ENCODE measurements at places on chromosomes 6 and 20.
A peak's percentile ranks its signal among the peaks of the same experiment; 100 is the strongest.

DNA sequence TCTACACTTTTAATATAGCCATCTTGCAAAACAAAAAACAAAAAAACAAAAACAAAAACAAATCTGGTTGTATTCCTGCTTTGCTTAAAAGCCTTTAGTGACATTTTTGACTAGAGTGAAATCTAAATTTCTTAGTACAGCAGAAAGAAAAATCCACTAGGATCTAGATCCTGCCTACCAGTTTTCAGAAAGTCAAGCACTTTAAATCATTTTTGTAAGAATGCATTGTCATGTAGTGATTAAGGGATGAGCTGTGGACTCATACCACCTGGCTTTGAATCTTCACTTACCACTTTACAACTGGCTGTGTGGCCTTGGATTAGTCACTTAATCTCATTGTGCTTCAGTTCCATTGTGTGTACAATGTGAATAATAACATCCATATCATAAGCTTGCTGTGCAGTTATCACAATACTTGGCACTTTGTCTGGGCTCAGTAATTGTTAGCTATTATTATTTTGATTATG is 4.0 kb downstream of the MKKS start:
- peak; percentile 18 for DNase-seq

DNA sequence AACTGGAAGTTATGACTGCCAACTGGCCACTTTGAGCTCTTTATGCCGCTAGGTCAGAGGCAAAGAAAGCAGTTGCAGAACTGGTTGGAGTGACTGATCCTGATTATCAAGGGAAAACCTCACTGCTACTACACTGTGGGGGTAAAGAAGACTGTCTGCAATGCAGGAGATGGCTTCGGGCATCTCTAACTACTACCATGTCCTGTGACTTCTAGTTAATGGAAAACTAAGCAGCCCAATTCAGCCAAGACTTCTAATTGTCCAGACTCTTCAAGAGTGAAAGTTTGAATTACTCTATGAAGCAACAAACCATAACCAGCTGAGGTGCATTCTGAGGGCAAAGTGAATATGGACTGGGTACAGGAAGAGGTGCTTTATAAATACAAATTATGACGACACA is 773.6 kb upstream of the SLC35B3 start:
- DNase-seq: no peak

- DNase-seq: no peak
Measured at GRCh38 chr6:98308564-98308963, 525.8 kb upstream of the POU3F2 start.

DNA sequence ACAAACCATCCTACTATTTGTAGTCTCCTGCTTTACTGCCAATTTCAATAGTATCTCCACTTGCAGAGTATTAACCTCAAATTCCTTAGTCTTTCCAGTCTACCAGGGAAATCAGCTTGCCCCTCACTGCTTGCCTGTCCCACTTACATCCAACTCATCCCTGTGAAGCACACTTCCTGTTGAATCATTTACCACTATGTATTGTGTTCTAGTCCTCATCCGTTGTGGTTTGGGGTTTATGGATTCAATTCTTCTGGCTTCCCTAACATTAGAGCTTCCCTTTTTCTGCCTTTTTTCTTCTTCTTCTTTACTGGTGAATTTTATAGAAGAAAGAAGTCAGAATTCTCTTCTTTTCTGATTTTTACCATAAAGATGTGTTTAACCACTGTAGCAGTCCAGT is 5.1 kb upstream of the TXLNB start:
- no peak for DNase-seq

DNA sequence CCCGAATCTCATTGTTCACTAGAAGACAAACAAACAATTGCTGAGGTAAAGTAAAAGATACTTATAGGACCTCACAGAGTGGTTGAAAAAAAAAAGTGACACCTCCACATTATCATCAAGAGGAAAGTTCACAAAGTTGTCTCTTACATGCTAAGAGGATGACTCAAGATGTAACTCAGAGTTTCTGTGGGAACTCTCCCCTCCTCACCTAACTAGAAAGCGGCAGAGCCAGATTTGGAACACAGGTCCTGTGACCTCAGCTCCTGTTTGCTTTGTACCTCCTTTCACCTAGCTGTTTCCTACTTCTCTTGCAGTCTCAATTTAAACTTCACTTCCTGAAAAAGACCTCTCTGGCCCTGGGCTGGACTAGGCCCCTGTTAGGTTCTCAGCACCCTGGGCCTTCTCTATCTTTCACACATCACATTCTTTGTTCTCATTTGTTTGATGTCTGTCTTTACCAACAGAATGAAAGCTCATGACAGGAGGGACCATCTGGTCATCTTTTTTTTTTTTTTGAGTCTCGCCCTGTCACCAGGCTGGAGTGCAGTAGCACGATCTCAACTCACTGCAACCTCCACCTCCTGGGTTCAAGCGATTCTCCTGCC is 60.8 kb downstream of the CD24 start:
- DNase-seq: no peak

- DNase-seq: peak; percentile 22
Measured at GRCh38 chr20:53706466-53707370, 113.1 kb upstream of the ZNF217 start.

GRCh38 chr6:137056121-137056880 is 11.5 kb upstream of the IL20RA start:
- DNase-seq: no peak

GRCh38 chr20:47727909-47728361 is 57.3 kb downstream of the SULF2 start:
- DNase-seq: no peak
